ENCODE measurements at places on chromosomes 11 and 22. TPM values are rescaled to one million over a fixed set of nuclear protein-coding genes. Genes with fewer than 3 reads are reported as not detected.
A peak's percentile ranks its signal among the peaks of the same experiment; 100 is the strongest.

The TMPRSS5 gene
- 0.60 TPM for total RNA-seq

The MRPL40 gene
- total RNA-seq, result 30.0 TPM

The C11orf71 gene
- 12.3 TPM for total RNA-seq

DNA sequence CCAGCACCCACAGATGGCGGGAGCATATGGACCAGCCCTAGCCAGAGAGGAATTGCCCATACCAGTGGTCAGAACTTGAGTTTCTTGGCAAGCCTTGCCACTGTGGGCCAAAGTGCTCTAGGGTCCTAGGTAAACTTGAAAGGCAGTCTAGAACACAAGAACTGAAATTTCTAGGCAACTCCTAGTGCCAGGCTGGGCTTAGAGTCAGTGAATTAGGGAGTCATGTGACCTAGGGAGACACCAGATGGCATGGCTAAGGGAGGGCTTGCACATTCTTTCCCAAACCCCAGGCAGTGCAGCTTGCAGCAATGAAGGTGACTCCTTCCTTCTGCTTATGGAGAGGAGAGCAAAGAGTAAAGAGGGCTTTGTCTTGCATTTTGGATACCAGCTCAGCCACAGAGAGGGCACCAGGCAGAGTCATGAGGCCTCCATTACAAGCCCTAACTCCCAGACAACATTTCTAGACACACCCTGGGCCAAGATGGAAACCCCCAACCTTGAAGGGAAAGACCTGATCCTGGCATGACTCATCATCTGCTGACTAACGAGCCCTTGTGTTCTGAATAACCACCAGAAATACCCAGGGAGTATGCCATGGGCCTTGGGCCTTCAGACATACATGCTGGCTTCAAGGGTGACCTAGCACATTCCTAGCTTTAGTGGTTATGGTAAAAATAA is 19.2 kb upstream of the OR56A3 start:
- H3K27me3 ChIP-seq, result no peaks in the 10 kb centered on the region
- no peaks in the 10 kb centered on the region for H3K4me1 ChIP-seq
- H3K27ac ChIP-seq, result no peak overlapping the region
- H3K36me3 ChIP-seq, result no peaks in the 10 kb centered on the region
- H3K4me3 ChIP-seq, result no peak overlapping the region

- H3K4me3 ChIP-seq, result no peak overlapping the region
- H3K27ac ChIP-seq, result no peak overlapping the region
- no peaks in the 10 kb centered on the region for H3K4me1 ChIP-seq
- peaks cover 45% of the 10 kb centered on the region for H3K36me3 ChIP-seq
These were observed 75.0 kb upstream of the OR4B1 start for GRCh38 chr11:48141475-48142122.

- H3K27ac ChIP-seq, result no peak overlapping the region
- H3K4me1 ChIP-seq, result no peaks in the 10 kb centered on the region
- H3K27me3 ChIP-seq, result no peaks in the 10 kb centered on the region
- no peak for DNase-seq
- H3K36me3 ChIP-seq, result peaks cover 14% of the 10 kb centered on the region
These were observed 14.1 kb upstream of the TMEM121B start for GRCh38 chr22:17135153-17135760.

GRCh38 chr22:27768027-27768653 is 33.4 kb downstream of the MN1 start:
- H3K36me3 ChIP-seq, result no peaks in the 10 kb centered on the region
- no peaks in the 10 kb centered on the region for H3K4me1 ChIP-seq
- H3K4me3 ChIP-seq, result no peak overlapping the region
- H3K27ac ChIP-seq, result no peak overlapping the region

- H3K27me3 ChIP-seq, result no peaks in the 10 kb centered on the region
- H3K36me3 ChIP-seq, result no peaks in the 10 kb centered on the region
- no peak overlapping the region for H3K27ac ChIP-seq
- H3K4me3 ChIP-seq, result no peak overlapping the region
- H3K4me1 ChIP-seq, result peaks cover 2% of the 10 kb centered on the region
- no peak for DNase-seq
These were observed 46.7 kb upstream of the INCENP start for GRCh38 chr11:62077132-62077531.

DNA sequence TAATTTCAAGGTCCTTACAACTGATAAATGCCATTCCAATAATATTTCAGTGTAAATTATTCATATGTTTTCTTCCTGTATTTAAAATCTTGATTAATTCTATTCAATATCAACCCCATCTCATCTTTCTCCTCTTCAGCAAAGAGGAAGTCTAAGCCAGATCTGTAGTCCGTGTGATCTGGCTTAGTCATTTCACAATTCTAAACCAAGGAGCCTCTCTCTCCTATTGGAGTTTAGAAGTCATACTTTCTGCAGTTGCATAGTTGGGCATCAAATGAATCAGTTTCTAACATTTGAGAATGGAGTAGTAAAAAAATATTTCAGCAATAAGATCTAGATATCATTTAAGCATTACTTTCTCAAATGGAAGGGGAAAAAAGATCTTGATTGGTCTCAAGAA is 354.9 kb downstream of the JRKL start:
- DNase-seq, result no peak
- H3K4me3 ChIP-seq, result no peak overlapping the region
- H3K27ac ChIP-seq, result no peak overlapping the region
- no peaks in the 10 kb centered on the region for H3K36me3 ChIP-seq

DNA sequence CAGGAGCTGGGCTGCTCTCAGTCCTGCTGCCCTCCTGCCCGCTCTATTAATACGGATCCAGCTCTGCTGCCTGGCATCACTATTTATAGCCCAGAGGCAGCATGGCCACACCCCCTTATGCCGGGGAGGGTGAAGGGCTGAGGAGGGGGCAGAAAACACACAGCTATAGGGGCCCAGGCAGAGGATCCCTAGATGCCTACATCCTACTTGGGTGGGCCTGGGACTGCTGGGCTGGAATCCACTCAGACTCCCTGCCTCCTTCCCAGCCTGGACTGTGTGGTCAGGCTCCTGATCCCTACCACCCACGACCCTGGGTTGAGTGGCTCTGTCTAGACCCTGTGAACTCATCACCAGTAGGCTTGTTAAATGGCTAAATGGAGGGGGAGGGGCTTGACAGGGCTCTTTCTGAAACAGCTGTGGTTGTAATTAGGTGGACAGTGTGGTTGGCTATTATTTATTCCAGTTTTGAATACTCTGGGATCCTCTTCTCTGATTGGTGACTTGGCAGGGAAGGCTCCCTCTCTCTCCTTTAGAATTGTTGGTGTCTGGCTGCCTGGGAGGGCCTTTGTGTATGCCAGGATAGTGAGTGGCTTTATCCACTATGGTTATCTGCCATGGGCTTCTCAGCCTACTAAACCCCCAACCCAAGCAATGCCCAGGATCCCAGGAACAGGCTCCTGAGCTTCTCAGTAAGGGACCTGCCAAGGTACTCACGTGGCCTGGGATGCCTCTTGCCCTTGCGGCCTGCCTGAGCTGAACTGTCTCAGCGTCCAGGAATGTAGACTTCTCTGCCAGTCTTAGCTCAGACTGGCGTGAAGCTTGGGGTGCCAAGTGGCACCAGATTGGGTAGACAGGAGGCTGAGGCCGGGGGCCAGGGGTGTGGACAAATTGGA is 15.2 kb downstream of the PHLDB1 start:
- peak; percentile 73 for DNase-seq
- H3K4me3 ChIP-seq, result no peak overlapping the region
- H3K36me3 ChIP-seq, result peaks cover 20% of the 10 kb centered on the region

DNA sequence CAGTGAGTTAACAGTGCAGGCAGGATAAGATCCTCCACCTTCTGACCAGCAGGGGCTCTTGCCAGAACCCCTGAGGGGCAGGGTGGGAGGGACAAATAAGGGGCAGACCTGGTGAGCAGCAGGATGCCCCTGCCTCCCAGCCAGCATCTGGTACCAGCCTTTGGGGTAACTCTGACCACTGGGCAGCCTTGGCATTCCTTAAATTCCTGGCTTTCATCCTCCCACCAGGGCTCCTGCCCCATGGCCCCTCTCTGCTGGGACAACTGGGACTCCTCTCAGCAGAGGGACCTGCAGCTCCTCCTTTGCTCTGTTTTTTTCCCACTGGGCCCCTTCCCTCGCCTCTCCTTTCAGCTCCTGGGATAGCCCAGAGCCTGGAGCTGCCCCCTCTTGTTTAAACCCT is 98.0 kb upstream of the CD82 start:
- H3K36me3 ChIP-seq, result no peaks in the 10 kb centered on the region
- no peak overlapping the region for H3K4me3 ChIP-seq
- no peak overlapping the region for H3K27ac ChIP-seq
- no peaks in the 10 kb centered on the region for H3K4me1 ChIP-seq

DNA sequence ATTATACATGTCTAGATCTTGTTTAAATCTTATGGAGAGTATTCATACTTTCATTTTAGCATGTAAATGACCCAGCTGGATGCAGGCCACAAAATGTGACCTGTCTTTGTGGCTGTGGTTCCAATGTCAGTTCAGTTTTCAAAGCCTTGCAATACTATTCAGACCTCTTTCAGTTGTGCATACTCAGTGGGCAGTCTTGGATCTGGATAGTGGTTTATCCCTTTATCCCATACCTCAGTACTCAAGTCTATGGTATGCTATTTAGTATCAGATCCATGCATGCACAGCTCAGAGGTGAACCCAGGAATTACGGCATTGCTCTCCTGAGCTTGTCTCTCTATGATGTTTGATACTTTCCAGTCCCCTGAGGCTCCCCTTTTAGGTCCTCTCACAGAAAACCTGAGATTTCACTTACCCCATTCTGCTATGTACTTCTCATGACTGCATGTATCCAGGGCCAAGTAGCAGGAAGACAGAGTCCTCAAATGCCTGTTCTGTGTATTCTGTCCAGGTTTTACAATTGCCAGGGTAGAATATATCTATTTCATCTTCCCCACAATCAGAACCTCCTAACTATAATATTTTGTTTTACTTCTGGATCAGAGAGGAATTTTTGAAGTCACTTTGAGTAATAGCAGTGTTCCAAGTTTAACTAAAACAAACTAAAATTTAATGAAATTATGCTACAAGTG is 6.9 kb upstream of the P4HA3 start:
- H3K27ac ChIP-seq, result no peak overlapping the region
- no peak overlapping the region for H3K4me3 ChIP-seq
- H3K27me3 ChIP-seq, result no peaks in the 10 kb centered on the region
- no peaks in the 10 kb centered on the region for H3K4me1 ChIP-seq
- no peak for DNase-seq
- H3K36me3 ChIP-seq, result no peaks in the 10 kb centered on the region

- H3K27ac ChIP-seq, result no peak overlapping the region
- no peaks in the 10 kb centered on the region for H3K36me3 ChIP-seq
- H3K4me1 ChIP-seq, result no peaks in the 10 kb centered on the region
- DNase-seq, result peak; percentile 72
These were observed 2.0 kb downstream of the FBLN1 start for GRCh38 chr22:45504373-45505341.
